Stimulated activated CD4-positive, alpha-beta T cell treated with anti-CD3 and anti-CD28 coated beads, Interleukin-1b, Interleukin-23, amount 100 ng/mL, for 1 hour (primary cell): ENCODE measurements at places on chromosomes 5 and 9.

DNA sequence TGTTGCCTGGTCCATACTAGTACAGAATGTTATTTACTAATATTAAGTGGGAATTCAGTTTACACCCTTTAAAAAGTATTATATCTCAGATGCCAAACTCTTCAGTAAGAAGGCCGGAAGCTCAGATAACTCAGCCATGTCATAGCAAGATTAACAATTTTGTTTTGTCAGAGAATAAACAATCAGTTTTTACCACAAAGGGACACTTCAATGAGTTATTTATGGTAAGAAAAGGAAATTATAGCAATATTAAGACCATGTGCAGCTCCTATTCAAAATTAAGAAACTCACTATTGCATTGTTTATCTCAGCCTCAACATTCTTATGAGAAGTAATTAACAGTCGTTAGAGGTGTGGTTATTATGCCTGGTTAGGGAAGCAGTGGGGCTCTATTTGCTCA lies 13.1 kb upstream of the ARL15 start:
- no peak for DNase-seq

DNA sequence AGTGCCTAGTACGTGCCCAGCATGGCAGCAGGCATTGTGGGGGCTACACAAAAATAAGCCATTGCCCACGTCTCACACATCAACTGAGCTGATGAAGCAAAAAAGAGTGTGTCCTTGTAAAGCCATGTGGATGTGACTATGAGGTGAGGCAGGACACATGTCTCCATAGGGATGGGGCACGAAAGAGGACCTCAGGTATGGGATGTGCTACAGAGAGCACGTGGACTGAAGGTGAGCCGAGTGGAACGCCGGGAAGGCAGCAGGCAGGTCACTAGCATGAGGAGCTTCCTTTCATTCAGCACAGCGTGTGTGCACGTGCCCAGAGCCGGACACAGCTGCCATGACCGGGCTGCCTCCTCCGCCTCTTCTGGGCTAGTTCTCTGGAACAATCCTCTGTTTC lies 429.8 kb downstream of the SPOCK1 start:
- no peak for DNase-seq

DNA sequence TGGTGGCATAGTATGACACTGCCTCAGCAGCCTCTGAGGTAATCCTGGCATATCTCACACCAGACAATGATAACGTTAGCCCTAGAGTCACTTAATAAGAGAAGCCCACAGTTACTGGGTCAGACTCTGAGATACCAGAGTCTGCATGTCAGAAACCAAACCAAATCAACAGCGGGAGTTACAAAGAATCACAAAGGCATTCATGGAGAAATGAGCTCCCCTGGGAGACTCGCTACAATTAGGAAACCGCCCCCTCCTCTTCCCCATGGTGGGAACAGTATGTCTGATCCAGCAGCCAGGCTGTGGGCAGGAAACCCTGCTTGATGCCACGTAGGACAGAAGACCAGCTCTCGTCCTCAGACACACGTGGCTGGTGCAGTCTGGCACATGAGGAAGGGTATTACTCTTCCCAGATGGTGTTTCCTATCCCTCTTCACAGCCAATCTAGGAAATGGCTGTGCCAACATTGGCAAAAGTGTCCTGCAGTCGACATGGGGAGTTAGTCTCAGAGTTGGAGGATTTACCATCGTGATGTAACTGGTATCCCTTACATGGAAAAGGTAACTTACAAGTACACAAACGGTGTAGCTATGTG lies 485.4 kb downstream of the ZNF608 start:
- DNase-seq: no peak

GRCh38 chr5:159772698-159773061 lies 143.6 kb upstream of the ADRA1B start:
- no peak for DNase-seq

- DNase-seq: no peak
Measured at GRCh38 chr5:132470010-132470392, 20.6 kb downstream of the IRF1 start.

DNA sequence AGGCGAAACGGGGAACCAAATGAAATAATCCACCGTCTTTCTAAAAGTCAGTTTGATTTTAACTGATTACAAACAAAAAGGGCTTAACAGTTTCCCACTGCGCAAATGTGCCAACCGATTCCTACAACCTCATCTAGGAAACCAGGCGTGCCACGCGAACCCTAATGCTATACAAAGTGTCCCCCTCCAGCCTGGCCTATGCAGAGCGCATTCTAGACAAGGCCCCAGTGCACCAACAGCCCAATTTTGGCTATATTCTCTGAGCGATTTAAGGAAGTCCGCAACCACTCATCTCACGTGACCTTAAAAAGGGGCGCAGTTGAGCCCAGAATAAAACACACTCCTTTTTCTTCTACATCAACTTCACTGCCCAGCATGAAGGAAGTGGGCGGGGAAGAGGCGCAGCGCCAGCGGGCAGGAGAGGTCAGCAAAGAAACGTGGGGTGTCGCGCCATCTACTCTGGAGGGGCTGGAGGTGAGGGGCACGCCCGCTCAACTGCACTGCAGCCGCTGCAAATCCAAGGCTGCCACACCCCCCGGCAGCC lies 779 bp downstream of the FAM13B start:
- no peak for DNase-seq

- DNase-seq: no peak
Measured at GRCh38 chr5:75603371-75603770, 7.9 kb upstream of the ANKDD1B start.

GRCh38 chr5:26482076-26482809 lies 556.1 kb downstream of the CDH9 start:
- no peak for DNase-seq

GRCh38 chr9:73129941-73130685 lies 21.6 kb upstream of the ANXA1 start:
- DNase-seq: no peak

DNA sequence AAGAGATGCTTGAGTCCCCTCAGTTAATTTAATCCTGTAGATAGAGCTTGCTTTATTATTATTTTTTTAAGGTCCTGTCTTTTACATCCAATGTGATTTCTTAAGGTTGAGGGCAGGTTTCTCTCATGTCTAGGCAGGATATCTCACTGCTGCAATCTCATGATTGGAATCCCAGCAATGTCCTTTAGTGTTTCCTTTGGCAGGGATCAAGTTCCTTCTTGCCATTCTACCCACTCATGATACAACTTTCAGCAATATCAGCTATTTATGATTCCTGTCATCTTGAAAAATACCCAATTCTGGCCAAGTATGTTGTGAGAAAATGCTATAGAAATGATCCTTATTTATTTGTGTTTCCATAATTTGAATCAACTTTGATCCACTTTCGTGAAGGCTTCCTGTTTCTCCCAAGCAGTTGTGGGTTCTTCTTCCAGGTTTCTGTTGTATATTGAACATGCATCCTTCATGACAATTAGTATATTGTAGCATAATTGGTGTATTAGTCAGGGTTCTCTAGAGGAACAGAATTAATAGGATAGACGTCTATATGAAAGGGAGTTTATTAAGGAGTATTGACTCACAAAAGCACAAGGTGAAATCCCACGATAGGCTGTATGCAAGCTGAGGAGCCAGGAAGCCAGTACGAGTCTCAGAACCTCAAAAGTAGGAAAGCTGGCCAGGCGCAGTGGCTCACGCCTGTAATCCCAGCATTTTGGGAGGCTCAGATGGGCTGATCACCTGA lies 18.4 kb upstream of the VPS13A start:
- DNase-seq: no peak
